Activated CD8-positive, alpha-beta memory T cell treated with anti-CD3 and anti-CD28 coated beads for 1 hour (primary cell): ENCODE measurements at places on chromosomes 5 and 9.

GRCh38 chr5:127254729-127255284 is 35.8 kb upstream of the MEGF10 start:
- no peak for DNase-seq

- DNase-seq = no peak
Observed at GRCh38 chr9:128093011-128093410, 25.0 kb downstream of the SLC25A25 start.

DNA sequence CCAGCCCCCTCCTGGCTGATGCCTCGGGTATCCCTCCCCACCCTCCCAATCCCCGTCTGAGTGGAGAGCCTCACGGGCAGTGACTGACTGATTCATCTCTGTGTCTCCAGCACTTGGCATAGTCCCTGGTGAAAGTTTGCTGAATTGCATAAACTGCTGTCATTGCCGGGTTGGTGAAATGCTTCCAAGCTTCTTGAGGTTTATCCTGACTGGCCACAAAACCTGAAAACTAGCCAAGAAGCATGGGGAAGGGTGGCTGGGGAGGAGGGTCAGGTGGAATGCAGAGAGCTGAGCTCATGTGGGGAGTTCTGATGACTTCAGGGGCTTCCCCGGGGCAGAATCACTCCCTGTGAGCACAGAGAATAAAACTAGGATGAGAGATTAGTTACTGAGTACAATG is 56.9 kb upstream of the GGTA1 start:
- no peak for DNase-seq

DNA sequence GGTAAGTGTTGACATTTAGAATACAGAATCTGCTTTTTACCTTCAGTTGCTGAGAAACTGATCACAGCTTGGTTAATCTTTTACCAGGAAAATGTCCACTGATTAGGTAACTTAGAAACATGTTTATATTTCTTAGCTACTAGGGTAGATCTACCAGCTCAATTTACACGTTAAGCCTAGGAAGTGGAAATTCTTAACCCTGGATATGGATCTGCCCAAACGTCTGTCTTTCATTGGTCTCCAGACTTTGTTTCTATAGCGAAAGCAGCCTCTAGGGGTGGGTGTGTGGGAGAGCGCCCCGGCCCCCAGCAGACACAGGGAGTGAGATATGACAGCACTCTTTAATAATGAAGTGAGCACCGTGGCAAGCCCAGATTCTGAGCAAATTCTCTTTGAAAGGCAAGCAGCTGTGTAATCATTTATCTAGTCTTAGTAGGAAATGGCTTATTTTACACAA is 141.6 kb upstream of the ZNF608 start:
- no peak for DNase-seq

- no peak for DNase-seq
Observed at GRCh38 chr5:150301170-150301505, 1.6 kb downstream of the ARSI start.

GRCh38 chr5:62690421-62690820 is 111.8 kb downstream of the LRRC70 start:
- no peak for DNase-seq

DNA sequence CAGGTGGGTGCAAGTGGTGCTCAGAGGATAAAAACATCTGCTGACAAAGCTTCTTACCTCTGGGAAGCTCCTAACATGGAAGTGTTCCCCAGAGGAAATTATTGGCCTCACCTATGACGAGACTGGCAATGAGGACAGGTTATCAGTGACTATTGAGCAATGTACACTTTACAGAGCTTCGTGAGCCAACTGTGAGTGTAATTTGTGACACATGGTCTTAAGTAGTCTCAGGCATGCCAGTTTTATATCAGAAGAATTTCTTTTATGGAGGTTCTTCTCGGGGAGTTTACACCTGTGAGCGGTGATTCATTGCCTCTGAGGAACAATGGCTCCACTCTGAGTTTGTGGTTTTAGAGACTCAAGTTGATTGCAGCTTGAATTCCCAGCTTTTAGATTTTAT is 11.3 kb downstream of the ANKDD1B start:
- DNase-seq = no peak

DNA sequence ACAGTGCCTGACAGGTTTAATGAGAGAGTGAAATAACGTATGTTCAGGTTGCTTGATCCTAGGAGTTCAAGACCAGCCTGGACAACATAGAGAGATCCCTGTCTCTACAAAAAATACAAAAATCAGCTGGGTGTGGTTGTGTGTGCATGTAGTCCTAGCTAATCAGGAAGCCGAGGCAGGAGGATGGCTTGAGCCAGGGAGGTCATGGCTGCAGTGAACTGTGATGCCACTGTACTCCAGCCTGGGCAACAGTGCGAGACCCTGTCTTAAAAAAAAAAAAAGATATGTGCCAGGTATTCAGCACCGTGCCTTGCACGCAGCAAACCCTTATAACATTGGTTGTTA is 38.8 kb upstream of the SPRY4 start:
- no peak for DNase-seq

GRCh38 chr9:92603100-92603499 is 66.8 kb downstream of the IPPK start:
- DNase-seq = no peak

DNA sequence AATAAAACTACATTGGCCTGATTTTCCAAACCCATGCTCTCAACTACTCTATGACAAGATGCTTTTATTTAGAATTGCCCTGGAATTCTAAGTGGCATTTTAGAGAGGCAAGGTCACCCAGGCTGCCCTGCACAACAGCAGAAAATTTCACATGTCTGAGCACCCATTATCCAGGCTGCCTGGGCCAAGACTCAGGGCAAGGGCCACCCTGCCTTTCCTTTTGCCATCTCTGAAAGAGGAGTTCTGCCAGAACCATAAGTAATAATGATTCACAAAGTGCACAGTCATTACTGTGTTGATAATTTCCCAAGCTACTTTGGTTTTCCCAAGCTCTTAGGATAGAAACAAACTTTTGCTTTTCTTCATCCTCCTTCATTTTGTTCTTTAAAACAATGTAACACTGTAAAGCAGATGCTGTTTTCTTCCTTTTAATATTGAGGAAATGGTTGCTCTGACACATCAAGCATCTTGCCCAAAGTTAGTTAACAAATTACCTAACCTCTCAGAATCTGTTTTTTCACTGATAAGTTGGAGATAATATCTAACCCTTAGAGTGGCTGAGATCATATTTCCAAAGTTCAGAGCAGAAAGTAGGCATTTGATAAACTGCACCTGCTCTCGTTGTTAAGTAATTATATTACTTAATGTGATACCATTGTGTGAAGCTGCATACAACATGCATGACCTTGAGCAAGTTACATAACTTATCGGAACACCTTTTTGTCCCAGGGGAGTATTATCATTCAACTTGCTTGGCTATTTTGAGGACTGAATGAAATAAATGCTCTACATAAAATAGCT is 325.6 kb downstream of the PRELID2 start:
- DNase-seq = no peak

DNA sequence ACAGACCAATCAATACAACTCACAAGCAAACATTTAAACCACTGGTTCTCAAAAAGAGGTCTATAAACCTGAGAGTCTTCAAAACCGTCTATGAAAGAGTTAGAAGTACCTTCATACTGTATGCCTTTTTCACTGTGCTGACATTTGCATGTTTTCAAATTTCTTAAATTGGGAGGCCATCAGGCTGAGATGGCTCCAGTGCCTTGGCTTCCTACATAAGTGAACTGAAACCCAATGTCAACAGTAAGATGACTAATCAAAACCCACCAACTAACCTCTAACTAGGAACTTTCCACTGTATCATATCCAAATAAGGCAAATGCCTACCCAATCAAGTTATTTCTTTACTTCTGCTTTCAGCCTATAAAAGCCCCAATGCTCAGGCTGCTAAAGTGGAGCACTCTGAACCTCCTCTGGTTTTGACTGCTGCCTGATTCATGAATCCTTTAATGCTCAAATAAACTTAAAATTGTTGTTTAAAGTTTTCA is 35.1 kb downstream of the FAM13B start:
- no peak for DNase-seq

DNA sequence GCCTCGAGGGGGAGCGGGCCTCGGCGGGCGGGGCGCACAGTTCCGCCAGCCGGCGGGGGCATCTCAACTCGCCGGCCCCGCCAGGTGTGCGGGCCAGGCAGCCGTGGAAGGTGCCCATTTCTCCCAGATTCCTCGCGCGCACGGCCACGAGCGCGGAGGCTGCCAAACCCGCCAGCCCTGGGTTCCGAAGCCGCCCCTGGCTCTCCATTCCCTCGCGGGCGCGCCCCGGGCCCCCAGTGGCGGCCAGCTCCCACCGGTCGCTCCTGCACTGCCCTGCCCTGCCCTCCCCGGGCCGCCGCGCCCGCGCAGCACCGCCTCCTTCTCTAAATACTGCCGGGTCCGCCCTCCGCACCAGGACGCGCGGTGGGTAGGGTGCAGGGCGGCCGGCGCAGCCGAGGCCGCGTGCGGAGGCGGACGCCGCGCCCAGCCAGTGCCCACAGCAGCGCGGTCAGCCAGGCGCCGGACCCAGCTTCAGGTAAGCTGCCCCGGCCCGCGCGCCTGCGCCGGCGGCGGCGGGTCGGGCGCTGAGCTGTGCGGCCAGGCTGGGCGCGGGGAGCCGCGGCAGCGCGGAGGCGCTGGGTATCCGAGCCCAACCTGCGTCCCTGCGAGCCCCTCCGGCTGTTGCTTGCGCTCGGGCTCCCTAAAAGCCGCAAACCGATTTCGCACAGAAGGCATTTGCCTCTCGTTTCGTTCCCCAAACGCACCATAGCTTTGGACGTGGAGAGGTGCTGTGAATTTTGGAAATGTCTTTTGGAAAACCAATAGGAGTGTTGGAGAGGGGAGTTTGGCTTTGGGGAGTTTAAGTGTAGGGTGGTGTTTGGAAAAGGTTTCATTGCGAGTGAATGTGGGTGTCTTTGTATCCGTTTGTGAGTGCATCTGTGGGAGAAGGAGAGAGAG is at the start of gene TMEM171:
Gene TMEM171 (plus strand): TSS at position 354 of the 897 bp plus-strand sequence. CDS start 2,799 bp downstream, outside the sequence.
- no peak for DNase-seq

DNA sequence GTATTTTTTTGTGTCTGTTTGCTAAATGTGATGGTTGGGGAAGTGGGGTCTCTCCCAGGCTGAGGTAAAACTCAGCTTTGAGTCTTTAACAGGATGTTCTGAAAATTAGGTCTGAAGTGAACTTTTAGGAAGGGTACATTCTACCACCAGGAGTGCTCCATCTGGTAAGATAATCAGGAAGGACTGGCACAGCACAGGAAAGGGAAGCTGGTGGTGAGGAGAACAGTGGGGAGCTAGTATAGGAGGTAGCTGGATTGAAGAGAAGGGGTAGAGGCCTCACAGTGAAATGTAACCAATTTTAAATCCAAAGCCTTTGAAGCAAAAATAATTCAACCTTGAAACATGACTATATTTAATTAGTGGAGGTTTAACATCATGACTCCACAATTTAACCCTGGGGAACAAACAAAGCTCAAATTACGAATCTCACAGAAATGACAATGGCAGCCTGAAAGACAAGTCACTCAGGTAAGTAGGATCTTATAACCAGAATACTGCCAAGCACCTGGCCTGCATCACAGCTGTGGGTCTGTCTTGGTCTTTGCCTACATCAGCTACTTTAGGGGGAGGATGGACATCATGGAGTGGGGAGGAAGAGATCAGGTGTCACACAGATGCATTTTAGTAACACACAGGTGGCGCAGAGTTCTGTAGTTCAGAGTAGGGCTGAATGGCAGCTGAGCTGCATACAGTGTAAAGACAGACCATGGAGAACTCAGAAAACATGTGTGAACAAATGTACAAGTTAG is 445.3 kb downstream of the DMRT2 start:
- DNase-seq = no peak

DNA sequence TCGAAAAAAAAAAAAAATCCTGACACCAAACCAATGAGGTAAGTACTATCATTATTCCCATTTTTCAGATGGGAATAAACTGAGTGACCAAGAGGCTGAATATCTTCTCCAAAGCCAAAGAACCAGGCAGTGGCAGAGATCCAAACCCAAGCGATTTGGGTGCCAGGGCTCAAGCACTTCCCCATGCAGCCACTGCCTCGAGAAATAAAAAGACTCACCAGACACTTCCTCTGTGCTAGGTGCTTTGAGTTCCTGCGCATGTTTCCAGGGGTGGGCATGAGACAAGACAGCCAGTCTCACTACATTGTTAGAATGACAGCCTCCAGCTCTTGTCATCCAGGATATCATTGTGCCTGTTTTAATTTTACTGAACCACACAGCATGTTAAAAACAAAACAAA is 2.3 kb upstream of the RPL26L1 start:
- DNase-seq = no peak

GRCh38 chr9:7579351-7579750 is 220.2 kb downstream of the DMAC1 start:
- no peak for DNase-seq

GRCh38 chr9:19471737-19472648 is 63.2 kb downstream of the ACER2 start:
- no peak for DNase-seq
